ENCODE measurements at places on chromosomes 7 and 10.

GRCh38 chr10:132389433-132390169 is 7.4 kb upstream of the PWWP2B start:
- peak; percentile 33 for DNase-seq

- DNase-seq, result no peak
Measured at GRCh38 chr7:91427051-91427450, 162.8 kb downstream of the FZD1 start.

- DNase-seq, result no peak
Measured at GRCh38 chr7:27750316-27750715, 10.4 kb downstream of the TAX1BP1 start.

GRCh38 chr10:1411956-1412355 is 325.4 kb downstream of the ADARB2 start:
- no peak for DNase-seq

DNA sequence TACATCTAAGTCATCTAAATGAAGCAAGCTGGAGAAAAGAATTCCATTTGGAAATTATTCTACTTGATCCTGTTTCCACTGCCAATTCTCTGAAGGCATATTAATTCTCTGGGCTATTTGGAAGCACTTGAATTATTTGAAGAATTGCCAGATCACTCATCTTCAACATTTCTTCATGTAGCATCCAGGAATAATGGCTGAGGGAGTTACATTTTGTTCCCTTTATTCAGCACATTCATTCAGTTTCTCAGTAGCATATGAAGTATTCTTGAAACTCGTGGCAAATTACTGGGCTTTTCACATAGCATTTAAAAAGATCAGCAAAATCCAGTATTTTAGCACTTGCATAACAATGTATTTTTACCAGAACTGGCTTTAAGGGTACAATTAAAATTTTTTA is 127.1 kb upstream of the VIPR2 start:
- no peak for DNase-seq

DNA sequence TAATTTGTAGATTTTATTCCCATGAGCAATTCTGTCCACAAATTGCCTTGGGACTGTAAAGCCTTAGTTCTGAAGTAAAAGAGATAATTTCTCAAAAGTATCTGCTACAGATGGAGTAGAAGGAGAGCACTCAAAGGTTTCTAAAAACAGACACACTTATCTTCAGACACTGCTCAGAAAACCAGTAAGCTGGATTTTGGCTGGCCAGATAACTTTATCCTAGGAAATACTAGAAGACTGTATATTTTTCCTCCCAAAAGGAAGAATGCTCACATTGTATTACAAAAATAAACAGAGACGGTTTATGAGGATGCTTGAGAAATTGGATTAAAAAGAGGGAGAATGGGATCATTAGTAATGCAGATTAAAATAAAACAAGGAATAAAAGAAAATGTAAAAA is 178.0 kb upstream of the IGFBP3 start:
- no peak for DNase-seq

GRCh38 chr7:97499204-97499603 is 232.7 kb upstream of the TAC1 start:
- DNase-seq, result peak; percentile 64
